Spleen (tissue), 13 donors: ENCODE measurements at places on chromosomes 7 and 10. TPM values are rescaled to one million over a fixed set of nuclear protein-coding genes. Genes with fewer than 3 reads are reported as not detected.

- H3K4me3 ChIP-seq, result no peak overlapping the region
- H3K27ac ChIP-seq, result no peak overlapping the region
- H3K27me3 ChIP-seq, result peaks cover 8% of the 10 kb centered on the region
- no peak for DNase-seq
- no peaks in the 10 kb centered on the region for H3K4me1 ChIP-seq
These were observed 54.1 kb upstream of the NPTX2 start for GRCh38 chr7:98562871-98563495.

GRCh38 chr7:107609811-107610261, 29.8 kb downstream of the BCAP29 start:
- H3K36me3 ChIP-seq, result peaks cover 54% of the 10 kb centered on the region
- no peak overlapping the region for H3K27ac ChIP-seq
- no peak for DNase-seq
- no peaks in the 10 kb centered on the region for H3K4me1 ChIP-seq
- no peaks in the 10 kb centered on the region for H3K27me3 ChIP-seq

DNA sequence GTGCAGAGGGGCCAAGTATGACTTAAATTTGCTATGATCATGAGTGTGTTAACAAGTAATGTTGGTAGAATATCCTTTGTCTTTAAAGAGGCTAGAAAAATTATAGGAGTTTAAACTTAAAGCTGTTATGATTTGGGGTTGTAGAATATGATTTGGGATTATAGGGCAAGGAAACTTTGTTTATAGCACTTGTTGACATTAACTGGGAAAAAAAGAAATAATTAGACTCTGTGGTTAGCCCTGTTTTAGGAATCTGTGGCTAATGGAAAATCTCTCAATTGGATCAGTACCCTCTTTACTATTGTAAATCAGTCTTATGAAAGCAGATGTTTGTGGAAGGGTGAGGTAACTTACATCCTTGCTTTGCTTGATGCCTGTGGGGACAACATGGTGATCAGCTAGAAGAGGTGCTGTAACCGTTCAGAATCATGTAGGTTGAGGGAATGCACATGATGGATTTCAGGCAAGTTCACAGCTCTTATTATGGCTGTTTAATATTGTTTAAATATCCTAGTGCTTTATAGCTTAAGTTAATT, 11.1 kb downstream of the ING3 start:
- H3K27ac ChIP-seq, result no peak overlapping the region
- no peak overlapping the region for H3K4me3 ChIP-seq
- H3K4me1 ChIP-seq, result peaks cover 16% of the 10 kb centered on the region
- no peaks in the 10 kb centered on the region for H3K27me3 ChIP-seq
- H3K36me3 ChIP-seq, result peaks cover 27% of the 10 kb centered on the region

DNA sequence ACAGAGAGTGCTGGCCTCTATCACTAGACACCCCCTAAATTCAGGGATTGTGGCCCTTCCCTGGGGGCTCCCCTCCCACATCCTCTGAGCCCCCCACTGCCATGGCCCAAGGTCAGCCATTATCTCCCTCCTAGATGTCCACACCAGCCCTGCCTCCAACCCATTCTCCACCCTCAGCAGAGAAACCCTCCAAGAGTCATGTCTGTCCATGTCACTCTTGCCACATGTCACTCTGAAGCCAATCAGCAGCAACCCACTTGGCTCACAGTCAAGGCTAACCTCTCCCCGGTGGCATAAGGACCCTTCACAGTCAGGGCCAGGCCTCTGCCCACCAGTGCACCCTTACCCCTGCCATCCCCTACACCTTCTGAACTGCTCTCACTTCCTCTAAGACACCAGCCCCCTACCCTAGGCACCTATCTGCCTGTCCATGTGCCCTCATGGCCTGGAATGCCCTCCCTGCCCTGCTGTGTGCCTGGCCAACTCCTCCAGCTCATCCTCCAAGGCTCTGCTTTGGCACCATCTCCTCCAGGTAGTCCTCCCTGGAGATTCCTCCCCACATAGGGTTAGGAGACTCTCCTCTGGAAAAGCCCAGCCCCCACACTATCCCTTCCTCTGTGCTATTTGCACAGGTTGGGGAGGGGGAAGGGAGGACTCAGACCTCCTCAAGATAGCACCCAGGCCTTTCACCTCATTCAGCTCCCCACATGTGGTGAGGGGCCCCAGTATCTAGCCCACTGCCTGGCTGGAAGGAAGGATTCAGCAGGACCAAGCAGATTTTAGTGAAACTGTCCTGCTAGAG, 83.7 kb downstream of the GRID1 start:
- no peaks in the 10 kb centered on the region for H3K4me1 ChIP-seq
- DNase-seq, result peak; percentile 49
- no peaks in the 10 kb centered on the region for H3K36me3 ChIP-seq
- no peak overlapping the region for H3K27ac ChIP-seq
- H3K4me3 ChIP-seq, result no peak overlapping the region

- H3K27me3 ChIP-seq, result no peaks in the 10 kb centered on the region
- H3K4me1 ChIP-seq, result no peaks in the 10 kb centered on the region
- no peak overlapping the region for H3K4me3 ChIP-seq
- H3K27ac ChIP-seq, result no peak overlapping the region
These were observed 17.0 kb downstream of the TMEM236 start for GRCh38 chr10:17768957-17769356.

The MRLN gene
- total RNA-seq, result not detected

The OR2A5 gene
- not detected for total RNA-seq

The GOLGA7B gene
- total RNA-seq, result 0.51 TPM

DNA sequence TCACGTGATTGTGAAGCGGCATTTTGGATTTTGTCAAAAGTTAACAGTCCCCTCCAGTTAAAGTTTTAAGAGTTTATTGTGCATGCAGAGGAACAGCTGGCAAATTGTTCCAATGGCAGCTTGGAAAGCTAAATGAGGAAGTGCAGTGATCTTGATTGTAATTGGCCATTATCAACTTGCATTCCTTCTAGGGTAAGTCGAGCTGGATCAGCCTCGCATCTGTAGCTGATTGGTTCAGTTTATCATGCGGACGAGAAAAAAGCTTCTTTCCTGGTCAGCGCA, 566 bp downstream of the ZNF789 start:
- H3K36me3 ChIP-seq, result peaks cover 7% of the 10 kb centered on the region
- DNase-seq, result no peak
- peak overlapping the region; percentile 91 for H3K27ac ChIP-seq

The C7orf33 gene
- not detected for total RNA-seq

DNA sequence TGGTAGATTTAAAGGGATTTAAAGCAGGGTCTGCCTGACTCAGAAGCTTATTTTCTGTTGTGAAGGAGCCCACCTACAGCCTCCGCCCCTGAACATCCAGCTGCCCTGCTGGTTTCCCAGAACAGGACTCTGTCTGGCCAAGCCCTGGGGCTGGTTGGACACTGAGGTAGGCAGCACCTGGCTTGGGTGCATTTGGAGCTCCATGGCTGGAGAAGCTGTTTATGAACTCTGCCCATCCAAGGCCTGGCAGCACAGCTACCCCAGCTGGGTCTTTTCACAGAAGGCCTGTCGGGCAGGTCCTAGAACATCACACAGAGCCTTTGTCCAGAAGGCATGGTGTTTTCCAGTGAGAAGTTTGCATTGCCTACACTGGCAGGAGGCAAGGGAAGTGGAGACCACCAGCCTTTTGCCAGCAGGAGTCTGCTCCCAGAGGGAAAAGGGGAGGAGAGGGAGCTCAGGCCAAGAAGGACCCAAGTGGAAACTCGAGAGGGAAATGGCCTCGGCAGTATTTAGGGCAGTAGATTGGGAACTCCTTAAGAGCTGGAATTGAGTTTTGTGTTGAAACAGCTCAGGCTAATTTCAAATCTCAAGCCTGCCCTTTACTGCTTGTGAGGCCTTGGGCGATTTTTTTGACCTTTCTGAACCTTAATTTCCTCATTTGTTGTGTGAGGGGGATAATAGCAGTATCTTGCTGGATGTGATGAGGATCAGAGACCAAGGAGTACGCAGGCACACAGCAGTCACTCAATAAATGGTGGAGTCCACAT, 12.3 kb upstream of the PDCD4 start:
- H3K4me3 ChIP-seq, result no peak overlapping the region
- peaks cover 77% of the 10 kb centered on the region for H3K4me1 ChIP-seq
- no peak for DNase-seq
- no peaks in the 10 kb centered on the region for H3K36me3 ChIP-seq

The C10orf67 gene
- total RNA-seq, result not detected
